T-helper 17 cell (primary cell): ENCODE measurements at places on chromosomes 16 and 17. TPM values are rescaled to one million over a fixed set of nuclear protein-coding genes. Genes with fewer than 3 reads are reported as not detected.

The KRT20 gene
- not detected for total RNA-seq

The HSPB9 gene
- not detected for total RNA-seq

The HLF gene
- total RNA-seq = 20.2 TPM

The KRTAP2-2 gene
- total RNA-seq = not detected

The ACE gene
- total RNA-seq = 11.6 TPM

GRCh38 chr16:50271148-50272041 lies 5.0 kb downstream of the ADCY7 start:
- H3K4me1 ChIP-seq = peaks cover 68% of the 10 kb centered on the region
- no peak for DNase-seq
- H3K4me3 ChIP-seq = peak overlapping the region; percentile 96
- peaks cover 3% of the 10 kb centered on the region for H3K36me3 ChIP-seq
